CD4-positive, alpha-beta T cell treated with Interleukin-6 at 100 ng/mL for 8 hours (primary cell): ENCODE measurements at places on chromosomes 16 and 17.

DNA sequence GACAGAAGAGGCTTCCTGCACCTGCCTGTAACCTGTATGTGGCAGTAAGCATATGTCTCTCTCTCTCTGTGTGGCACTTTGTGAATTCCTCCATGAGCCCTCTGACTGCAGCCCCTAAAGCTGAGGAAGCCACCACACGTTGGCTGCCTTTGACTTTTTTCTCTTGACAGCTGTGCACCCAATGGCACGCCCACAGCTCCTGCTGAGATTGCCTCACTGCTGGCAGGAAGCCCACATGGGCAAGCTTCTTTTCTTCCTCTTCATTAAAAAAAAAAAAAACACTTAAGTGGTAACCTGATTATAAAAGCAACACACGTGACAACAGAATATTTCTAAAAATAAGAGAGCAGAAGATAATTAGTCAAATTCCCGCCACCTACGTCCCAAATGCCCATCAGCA is 34.0 kb upstream of the PIRT start:
- no peak for DNase-seq

DNA sequence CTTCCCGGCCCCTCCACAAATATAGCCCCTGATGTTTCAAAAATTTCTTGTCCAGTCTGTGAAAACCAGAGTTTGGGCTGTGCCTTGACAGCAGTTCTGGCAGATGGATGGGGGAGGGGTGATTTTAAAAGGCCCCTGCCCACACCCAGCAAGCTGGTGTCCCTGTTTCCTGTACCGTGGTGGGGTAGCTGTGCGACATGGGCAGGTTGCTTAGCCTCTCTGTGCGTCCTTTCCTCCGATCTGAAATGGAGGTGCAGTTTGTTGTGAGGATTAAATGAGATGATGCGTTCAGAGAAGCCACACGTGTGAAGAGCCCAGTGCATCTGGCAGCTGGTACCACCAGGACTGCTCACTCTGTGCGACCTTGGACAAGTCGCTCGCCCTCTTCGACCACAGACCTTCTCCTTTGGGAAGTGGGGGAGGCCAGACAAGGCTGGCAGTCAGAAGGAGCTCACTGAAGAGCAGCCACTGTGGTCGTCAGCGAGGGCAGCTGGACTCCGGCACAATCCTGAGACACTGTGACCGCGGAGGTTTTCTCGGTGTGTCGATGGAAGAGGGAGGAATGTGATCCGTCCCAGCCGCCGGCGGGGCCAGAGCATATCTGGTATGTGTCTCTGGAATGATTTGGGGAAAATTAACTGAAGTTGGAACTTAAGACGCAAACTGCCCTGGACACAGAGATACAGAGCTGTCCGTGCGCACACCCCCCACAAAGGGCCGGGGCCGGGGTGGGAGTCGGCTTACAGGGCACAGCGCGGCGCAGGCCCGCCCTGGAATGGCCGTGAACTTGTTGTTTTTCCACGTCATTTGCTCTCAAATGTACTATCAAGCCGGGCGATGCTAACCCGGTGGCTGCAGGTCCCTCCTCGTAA is 721 bp upstream of the WFIKKN2 start:
- no peak for DNase-seq

DNA sequence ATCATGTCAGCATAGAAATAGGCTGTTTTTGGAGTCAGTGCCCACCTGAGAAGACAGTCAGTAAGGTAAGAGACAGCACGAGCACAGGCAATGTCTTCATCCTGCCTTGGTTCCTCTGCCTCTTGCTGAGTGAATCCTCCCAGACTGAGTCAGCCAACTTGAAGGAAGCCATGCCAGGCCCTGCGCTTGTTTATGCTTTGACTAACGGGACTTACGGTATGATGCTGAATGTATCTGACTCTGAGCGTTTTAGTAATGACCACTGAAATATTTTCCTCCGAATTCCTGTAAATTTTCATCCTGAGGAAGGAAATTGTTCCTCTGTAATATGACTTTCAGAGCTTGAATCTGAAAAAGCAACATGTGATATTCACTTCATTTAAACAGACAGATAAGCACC is 18.0 kb downstream of the C17orf67 start:
- DNase-seq, result no peak

DNA sequence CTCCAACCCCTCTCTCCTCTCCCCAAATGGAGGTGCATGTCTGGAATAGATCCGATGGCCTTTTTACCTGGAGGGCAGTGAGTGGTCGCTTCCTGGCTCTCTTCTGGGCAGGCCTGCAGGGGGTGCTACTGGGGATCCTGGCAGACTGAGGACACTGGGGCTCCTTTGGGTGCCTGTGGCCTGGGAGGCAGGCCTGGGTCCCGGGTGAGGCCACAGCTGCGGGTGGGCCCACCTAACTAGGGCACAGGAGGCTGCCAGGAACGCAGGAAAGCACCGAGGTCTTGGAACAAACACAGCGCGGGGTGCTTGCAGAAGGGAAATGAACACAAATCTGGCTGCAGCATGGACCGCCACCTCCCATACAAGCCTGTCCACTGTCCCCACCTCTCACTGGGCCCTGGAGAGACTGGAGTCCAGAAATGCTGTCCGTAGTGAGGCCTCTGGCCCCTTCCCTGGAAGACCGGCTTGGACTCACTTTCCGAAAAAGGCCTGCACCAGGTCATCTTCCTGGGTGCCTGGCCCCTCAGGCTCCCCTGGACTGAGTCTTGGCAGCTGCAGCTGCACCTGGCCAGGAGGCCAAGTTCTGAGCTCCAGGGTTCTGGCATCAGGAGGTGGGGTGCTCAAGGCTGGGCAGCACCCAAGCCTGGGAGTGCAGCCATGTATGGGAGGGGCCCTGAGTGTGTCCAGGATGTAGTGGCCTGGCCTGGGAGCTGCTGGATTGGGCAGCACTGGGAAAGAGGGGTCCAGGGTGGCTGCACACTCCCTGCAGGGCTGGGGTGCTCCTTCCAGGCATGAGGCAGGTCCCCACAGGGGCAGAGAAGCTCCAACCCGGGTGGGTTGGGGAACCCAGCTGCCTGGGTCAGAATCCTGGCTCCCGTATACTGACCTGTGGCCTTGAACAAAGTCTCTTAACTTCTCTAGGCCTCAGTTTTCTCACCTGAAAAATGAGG is 195.1 kb downstream of the IRF8 start:
- no peak for DNase-seq

GRCh38 chr16:676913-677312 is 1.4 kb downstream of the RHBDL1 start:
- no peak for DNase-seq

DNA sequence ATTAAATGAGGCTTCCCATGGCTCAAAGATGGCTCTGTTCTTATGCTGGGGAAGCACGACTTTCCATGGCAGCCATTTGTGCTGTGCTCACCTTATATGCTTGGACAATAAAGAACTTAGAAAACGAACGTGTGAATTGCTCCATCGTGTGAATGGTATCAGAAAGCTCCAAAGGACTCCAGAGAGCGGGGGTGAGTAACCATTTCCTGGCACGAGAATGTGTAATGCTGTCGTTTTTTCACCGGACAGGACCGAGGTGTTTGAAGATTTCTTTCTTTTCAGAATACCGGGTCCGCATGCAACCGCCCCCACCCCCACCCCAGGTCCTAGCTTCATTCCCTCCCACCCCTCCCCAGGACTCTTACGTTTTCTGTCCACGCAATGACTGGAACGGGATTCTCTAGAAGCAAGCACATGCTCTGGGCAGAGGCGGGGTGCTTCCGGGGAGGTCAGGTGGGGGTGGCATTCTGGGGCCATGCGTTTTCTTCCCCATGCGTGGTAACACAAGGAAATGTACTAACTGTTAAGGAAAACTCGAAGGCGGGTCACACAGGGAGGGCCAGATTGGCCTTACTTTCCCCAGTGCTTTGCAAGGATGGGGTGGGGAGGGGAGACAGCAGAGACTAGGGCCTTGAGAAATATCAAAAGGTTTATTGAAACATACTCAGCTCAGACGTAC is 26.2 kb downstream of the GPRC5B start:
- no peak for DNase-seq

GRCh38 chr17:28719021-28719433 is 758 bp upstream of the RPL23A start:
- DNase-seq, result no peak

DNA sequence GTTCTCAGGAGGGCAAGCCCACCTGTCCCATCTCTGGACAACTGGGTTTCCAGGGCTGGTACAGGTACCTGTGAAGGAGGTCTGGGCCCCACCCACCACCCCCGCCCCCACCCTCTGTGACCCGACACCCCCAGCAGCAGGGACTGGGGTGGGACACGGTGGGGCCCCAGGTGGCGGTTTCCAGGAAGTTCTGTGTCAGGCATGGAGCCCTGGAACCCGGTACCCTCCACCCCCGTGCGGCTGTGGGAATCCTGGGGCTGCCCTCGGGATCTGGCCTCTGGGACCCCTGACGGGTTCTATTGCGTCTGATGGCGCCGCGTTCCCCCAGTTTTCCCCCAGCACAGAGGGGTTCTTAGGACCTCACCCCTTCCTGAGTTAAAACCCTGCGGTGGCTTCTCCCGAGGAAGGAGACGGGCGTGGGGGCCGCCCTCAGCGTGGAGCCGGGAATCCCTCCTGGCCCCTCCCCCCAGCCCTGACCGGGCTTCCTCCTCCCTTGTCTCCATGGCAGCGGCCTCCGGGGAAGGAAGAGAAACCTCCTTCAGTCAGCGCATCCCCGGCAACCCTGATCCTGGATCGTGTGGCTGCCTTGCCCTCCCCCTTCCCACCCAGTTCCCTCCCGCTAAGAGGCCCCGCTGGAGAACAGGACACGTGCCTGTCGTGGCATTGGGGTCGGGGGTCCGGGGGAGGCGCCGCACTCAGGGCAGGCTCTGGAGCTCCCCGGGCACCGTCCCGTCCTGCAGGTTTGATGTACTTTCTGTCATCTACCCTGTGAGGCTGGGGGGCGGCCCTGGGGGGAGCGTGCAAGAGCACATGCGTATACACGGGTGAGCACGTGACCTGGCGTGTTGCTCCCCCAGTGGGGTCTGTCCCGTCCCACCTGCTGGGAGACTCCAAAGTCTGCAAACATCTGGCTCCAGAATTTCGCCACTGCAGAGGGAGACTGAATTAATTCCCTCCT is 30.3 kb downstream of the CACNA1H start:
- DNase-seq, result no peak

DNA sequence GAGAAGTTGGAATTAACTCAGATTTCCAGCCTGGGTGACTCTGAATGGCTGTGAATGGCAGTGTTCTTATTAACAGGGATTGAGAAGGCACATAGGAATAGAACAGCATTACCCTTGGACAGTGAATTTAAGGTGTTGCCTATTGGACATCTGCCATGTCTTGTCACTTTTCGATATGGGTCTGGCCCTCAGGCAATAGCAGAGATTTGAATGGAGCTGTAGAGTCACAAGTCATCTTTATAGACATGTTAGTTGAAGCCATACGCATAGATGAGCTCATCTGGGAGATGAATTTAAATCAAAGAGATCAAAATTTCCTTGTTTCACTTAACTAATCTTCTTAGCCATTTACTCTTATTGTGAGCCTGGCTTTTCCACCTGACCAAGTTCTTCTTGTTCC is 14.9 kb upstream of the DHRS11 start:
- DNase-seq, result no peak

DNA sequence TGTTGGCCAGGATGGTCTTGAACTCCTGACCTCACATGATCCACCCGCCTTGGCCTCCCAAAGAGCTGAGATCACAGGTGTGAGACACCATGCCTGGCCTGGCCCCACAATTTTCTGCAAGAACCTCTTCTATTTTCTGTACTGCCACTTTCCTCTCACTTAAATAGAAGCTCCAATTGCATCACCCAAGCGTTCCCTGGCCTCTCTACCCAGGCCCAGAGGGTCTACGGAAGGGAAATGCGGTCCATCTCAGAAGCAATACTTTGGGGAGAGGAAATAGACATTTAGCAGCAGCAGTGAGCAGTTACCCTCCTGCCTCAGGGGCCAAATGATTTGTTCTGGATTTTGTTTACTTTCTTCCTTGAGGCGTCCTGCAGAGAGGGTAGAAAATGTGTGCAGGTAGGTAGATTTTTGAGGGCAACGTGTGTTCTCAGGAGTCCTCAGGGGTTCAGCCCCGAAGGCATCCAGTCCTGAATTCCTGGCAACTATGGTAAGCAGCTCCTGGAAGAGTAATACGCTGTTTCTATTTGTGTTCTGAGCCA is 11.0 kb downstream of the SLC6A4 start:
- DNase-seq, result no peak

GRCh38 chr16:56684926-56685590 is 2.8 kb downstream of the MT1X start:
- DNase-seq, result no peak

- DNase-seq, result no peak
Observed at GRCh38 chr16:61829631-61830030, 206.6 kb downstream of the CDH8 start.

- DNase-seq, result no peak
Observed at GRCh38 chr17:38568845-38569510, 36.8 kb downstream of the SRCIN1 start.

DNA sequence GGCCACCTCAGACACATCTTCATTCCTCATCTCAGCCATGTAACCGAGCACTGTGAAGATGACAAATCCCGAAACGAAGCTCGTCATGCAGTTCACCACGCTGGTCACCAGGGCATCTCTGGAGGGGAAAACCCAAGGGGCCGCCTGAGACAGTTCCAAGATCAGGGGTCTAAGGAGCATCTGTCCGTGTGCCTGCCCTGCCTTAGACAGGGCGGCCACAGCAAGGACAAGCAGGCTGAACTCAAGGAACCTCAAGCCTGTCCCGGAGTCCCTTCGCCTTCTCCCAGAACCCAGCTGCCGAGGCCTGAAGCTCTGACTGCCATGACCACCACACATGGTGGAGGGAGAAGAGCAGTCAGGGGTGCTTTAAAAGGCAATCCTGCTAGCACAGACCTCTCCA is 22.7 kb downstream of the SLC6A4 start:
- no peak for DNase-seq

DNA sequence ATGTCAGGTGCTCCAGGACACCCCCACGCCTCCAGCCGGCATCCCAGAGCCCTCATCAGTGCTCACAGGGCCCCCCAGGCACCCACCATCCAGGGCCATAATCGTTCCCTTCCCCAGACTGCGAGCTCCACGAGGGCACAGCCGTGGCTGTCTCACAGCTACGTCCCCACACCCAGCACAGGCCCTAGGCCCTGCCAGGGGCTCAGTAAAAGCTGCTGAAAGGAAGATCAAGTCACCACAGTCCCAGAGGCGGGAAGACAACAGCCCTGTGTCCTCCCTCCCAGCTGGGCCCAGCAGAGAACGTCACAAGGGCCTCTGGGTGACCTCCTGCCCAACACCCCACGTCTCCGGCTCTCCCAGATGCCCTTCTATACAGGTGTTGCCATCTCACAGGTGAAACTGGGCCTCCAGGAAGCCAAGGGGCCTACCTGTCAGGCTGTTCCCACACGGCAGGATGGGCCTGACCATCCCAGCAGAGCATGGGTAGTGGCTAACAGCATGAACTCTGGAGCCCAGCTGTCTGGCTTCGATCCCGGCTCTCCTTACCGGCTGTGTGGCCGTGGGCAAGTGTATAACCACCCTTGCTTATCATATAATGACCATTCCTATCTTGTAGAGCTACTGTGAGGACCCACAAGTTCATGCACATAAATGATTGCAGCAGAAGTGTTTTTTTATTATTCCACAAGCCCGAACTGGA is 17.9 kb downstream of the ARL2BP start:
- DNase-seq, result no peak
